Panc1 (cell line): ENCODE measurements at places on chromosomes 7 and 10.

GRCh38 chr7:74306004-74306729 is 17.0 kb downstream of the CLIP2 start:
- no peak for DNase-seq

DNA sequence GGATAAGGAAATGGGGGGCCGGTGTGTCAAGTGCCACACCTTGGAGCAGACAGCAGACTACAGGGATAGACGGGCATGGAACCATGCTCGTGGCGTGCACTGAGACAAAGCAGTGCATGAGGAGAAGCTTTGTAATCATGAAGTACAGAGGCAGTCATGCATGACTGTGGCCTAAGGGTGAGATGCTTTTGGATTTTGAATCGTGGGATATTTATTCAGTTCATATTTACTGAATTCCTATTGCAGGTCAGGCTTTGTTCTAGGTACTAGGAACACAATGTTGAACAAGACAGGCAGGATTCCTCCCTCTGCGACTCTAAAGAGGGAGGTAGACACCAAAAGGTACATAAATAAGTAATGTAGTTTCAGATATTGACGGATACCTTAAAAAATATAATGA is 597.6 kb downstream of the PARD3 start:
- no peak for DNase-seq

- DNase-seq, result no peak
Observed at GRCh38 chr7:111518264-111518663, 44.0 kb downstream of the IMMP2L start.

DNA sequence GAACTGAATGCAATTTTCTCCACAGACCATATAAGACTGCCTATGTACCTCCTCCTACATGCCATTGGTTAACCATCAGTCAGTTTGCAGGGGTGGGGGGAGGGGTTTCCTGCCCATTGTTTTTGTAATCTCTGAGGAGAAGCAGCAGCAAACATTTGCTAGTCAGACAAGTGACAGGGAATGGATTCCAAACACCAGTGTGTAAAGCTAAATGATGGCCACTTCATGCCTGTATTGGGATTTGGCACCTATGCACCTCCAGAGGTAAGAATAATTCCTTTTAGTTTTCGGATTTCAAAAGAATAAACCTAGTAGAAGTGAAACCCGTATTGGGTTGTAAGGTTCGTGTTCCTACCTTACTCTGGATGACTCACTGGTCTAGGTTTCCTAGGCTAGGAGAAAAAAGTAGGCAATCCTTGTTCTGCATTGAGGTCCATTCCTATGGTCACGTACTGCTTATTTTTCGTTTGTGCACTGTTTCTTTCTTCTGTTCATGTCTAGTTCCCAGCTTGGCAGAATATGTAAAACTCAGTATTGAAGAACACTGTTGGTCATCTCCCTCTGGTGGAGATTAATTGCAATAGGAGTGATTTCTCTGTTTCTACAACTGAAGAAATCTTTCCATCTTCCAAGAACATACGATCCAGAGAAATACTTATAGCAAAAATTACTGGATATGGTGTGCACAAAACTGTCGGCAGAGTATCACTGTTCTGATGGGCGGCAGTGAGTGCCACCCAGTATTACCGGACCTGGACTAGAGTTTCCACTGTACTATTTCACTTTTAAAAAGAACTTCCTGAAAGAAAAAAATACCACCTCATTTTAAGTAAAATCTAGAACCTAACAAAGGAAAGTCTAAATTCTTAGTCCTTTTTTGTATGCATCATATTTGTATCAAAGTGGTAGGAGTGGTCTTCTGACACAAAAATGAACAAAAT is at the start of gene AKR1C3:
Gene AKR1C3, plus strand, starts transcription at position 150 of the 941 bp plus-strand sequence. Its CDS starts 31 bp downstream, at position 181.
- no peak for DNase-seq

- DNase-seq, result no peak
Observed at GRCh38 chr7:15855525-15856109, 169.1 kb upstream of the MEOX2 start.

- DNase-seq, result no peak
Observed at GRCh38 chr10:59078978-59079377, 97.5 kb upstream of the PHYHIPL start.

GRCh38 chr10:112446055-112446854 is 459 bp downstream of the ZDHHC6 start:
- no peak for DNase-seq

GRCh38 chr10:12637649-12638048 is 288.3 kb downstream of the CAMK1D start:
- DNase-seq, result no peak

DNA sequence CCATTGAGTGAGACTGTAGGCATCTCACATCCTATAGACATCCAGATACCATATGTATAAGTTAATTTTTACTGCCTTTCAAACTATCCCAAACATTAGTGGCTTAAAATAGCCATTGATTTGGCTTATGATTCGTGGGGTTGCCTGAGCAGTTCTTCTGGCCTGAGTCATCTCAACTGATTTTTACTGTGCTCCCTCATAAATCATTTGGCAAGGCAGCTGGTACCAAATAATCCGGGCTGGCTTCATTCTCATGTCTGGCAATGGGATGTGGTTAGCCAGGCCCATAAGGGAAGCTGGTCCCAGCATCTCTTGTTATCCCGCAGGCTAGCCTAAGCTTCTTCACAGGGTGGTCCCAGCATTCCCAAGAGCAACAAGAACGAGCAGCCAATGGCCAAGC is 6.7 kb upstream of the LRGUK start:
- DNase-seq, result no peak

GRCh38 chr7:593324-594115 is 73.9 kb upstream of the PDGFA start:
- DNase-seq, result no peak

DNA sequence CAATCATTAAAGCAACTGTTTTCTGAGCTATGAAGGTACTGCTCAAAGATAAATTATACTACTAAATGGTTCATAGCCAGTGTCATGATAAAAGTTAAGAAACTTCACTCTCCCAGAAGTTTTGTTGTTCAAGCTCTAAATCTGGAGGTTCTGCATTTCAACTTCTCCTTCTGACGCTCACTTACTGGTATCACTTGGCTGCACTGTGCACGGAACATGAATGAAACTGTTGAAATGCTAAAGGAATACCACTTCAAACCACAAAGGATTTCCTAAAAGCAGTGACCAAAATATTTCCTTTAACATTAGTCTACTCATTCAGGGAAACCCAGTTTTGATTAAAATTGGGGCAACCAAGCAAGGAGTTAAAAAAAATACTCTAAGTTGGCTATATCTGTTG is 93.6 kb downstream of the UBE2H start:
- no peak for DNase-seq

DNA sequence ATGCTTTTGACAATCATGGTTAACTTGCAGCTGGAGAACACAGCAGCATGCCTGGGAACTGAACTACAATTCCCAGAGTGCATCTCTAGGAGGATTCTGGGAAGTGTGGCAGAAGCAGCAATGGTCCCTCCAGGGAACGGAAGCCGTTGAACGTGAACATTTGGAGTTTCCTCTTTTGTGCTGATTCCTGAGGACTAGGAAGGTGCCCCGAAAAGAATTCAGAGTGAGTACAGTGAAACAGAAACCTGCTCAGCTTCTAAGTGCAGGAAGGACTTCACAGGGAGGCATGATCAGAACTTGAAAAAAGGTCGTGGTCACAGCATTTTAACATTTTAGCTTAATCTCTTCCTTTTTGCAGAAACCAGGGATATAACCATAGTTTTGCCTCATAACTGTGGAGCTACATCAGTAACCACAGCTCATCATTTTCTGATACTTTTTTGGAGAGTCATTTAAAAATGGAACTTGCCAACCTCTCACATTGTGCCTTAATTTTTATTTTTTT is at the start of gene NUDT13:
Gene NUDT13, plus strand, starts transcription at position 111 of the 505 bp plus-strand sequence. CDS start 3,911 bp downstream, outside the sequence.
- DNase-seq, result no peak

DNA sequence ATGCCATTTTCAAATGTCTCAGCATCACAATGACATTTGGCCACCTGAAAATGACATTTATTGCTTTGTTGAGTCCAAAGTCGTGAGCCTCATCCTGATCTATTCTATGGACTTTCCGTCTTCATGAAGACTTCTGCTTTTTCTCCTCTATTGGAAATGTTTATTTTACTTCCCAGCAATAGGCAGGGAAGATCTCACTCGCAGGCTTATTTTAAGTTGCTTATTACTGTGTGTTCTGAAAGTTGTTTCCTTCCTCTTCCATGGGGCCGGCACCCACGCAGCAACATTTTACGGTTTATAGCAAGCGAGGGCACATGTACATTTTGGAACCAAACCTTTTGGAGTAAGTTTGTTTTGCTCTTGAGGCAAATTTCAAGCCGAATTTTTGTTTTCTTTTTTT is 221.0 kb upstream of the KLF6 start:
- no peak for DNase-seq

- no peak for DNase-seq
Observed at GRCh38 chr7:149443523-149443922, 17.3 kb downstream of the ZNF777 start.

DNA sequence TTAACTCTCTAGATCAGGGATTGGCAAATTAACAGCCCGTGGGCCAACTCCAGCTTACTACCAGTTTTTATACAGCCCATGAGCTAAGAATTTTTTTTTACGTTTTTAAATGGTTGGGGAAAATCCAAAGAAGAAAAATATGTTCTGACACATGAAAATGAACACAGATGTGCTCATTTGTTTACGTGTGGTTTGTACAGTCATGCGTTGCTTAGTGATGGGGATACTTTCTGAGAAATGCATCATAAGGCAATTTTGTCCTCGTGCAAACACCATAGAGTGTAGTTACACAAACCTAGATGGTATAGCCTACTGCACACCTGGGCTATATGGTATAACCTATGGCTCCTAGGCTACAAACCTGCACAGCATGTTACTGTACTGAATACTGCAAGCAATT is 8.3 kb upstream of the SMKR1 start:
- peak; percentile 53 for DNase-seq
